ENCODE measurements at places on chromosomes 2 and 18.

GRCh38 chr2:19365126-19365525 is 6.7 kb upstream of the OSR1 start:
- no peak for DNase-seq

- DNase-seq = no peak
Measured at GRCh38 chr2:177241711-177242120, 22.8 kb downstream of the NFE2L2 start.

DNA sequence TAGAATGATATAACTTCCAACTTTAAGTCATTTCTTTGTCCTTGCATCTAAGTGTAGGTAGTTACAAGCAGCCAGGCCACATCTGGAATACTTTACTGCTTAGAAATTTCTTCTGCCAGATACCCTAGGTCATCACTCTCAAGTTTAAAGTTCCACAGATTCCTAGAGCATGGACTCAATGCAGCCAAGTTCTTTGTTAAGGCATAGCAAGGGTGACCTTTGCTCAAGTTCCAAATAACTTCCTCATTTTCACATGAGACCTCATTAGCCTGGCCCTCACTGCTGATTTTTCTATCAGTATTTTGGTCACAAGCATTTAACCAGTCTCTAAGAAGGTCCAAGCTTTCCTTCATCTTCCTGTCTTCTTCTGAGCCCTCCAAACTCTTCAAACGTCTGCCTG is 7.8 kb upstream of the UGT1A9 start:
- DNase-seq = no peak

GRCh38 chr2:241844066-241844728 is 14.5 kb downstream of the PDCD1 start:
- DNase-seq = no peak

GRCh38 chr2:71530641-71531332 is 77.4 kb downstream of the DYSF start:
- DNase-seq = no peak

DNA sequence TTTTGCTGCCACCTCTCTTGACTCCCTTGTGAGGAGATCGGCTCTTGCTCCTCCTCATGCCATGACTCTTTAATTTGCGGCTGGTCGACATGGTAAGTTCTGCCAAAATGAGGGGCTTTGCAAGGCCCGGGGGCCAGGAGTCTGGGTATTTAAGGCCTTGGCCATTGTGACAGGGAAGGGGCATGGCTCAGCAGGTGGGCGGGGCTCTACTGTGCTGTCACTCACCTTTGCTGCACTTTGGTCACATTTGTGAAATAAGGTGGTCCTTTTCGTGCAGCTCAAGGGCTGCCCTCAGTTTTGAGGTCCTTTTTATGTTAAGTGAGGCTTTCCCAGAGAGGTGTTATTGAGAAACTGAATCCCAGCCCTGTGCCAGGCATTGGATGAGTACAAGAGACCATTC is at the start of gene TNP1:
TSS of gene TNP1 (minus strand) at position 121 of the 400 bp plus-strand sequence. CDS start at position 91, 30 bp downstream.
- no peak for DNase-seq

GRCh38 chr2:210577263-210578071 is 21.1 kb downstream of the CPS1 start:
- peak; percentile 22 for DNase-seq

GRCh38 chr2:25490217-25490616 is 148.5 kb upstream of the DNMT3A start:
- no peak for DNase-seq

DNA sequence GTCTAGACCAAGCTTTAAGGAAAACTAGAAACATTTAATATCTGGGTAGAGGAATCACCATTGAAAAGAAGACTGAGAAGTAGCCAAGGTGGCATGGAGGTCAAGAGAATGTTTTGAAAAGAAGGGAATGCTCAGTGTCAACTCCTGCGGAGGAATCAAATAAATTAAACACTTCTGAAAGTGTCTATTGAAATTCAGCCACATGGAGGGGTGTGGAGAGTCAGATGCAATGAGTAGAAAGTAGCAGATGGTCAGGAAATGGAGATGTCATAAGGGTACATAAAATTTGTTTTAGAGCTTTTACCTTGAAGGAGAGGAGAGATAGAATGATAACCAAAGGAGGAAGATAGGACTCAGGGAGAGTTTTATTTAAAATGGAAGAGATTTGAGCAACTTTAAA is 35.1 kb downstream of the NLRC4 start:
- no peak for DNase-seq

DNA sequence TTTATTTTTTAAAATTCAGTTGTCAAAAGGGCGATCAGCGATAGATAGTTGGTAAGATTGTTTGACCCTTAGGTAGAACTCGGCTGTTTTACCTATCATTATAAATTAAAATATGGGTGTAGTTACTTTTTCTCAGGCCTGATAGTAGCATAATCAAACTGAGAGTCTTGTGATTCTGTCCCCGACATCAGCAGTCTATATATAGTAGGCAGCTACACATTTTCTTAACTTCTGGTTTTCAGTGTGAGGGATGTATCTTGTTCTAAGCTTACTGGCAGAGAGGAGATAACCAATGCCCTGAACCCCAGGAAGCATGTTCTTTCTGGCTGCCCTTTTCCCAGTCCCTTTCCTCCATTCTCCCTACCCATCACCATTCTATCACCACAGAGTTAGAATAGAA is 56.6 kb downstream of the XRCC5 start:
- no peak for DNase-seq

DNA sequence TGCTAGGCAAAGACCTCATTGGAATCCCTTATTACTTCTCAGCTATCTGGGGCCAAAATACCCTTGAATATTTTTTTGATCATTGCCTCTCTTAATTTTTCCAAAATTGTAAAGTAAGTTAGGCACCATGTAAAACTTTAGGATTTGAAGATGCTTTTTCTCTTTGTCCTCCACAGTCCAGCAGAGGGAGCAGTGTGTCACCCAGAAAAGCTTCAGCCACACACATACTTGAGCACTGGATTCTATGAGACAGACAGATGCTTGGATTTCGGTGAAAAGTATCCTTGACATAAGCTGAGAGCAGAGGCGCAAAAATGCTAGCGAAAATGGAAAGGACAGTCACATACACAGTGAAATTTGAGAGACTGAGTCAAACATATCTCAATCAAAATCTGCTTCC is 74.7 kb upstream of the KCNJ3 start:
- peak; percentile 1 for DNase-seq

DNA sequence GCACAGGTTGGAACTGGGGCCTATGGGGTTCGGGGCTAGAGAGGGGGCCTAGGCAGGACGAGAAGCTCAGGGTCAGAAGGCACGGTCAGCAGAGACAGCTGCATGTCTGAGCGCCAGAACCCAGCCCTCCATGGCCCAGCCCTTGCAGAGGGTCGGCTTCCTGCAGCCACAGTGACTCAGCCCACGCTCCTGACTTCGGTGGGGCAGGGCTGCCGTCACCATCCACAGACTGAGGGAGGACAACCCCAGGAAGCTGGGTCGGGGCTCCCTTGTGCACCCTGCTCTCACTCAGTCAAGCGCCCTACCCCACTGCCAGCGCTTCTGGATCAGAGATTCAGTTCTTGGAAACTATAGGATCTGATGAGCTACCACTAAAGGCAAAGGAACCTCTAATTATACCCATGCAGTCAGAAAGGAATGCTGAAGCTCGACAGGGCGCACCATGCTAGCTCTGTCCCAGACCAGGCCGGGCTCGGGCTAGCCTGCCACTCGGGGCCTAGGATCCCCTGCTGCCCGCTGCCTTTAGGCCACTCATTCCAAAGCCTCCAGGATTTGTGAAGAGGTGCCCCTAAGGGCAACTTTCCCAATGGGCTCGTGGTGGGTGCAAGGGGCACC is 3.0 kb downstream of the ACTR1B start:
- DNase-seq = no peak

- DNase-seq = no peak
Measured at GRCh38 chr2:18589354-18589753, at the start of gene NT5C1B. Gene NT5C1B (minus strand): TSS chr2:18589569. CDS start chr2:18589468, 101 bp downstream.

DNA sequence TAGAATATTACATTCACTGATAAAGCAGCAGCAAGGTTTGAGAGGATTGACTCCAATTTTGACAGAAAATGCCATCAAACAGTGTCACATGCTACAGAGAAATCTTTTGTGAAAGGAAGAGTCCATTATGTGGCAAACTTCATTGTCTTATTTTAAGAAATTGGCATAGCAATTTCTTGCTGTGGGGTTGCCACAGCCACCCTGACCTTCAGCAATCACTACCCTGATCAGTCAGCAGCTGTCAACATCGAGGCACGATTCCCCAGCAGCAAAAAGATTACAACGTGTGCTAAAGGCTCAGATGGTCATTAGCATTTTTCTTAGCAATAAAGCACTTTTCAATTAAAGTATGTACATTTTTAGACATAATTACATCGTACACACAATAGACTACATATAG is 74.7 kb downstream of the PRKCE start:
- no peak for DNase-seq

DNA sequence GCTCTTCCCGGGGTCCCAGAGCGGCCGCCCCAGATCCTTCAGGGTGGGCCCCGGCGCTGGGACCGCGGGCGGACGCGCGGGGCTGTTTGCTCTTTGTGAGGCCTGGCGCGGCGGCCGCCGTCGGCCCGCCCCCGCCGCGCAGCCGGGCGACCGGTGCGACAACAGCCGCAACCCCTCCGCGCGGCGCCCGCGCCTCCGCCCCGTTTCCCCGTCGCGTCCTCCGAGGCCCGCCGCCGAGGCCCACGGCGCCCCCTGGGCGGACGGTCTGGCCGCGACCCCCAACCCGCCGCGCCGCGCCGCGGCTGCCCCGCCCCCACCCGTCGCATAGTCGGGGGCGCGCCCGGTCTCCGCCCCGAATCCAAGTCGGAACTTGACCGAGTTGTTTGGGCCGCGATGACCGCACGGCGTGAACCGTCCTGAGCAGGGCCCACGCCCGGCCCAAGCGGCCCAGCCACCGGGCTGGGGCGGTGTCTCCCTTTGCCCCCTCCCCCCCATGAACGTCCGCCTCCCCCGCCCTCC is 448 bp downstream of the YPEL5 start:
- DNase-seq = no peak

GRCh38 chr18:54983041-54983686 is 23.9 kb upstream of the CCDC68 start:
- peak; percentile 53 for DNase-seq

GRCh38 chr2:56244911-56245530 is 61.2 kb downstream of the CCDC85A start:
- no peak for DNase-seq

DNA sequence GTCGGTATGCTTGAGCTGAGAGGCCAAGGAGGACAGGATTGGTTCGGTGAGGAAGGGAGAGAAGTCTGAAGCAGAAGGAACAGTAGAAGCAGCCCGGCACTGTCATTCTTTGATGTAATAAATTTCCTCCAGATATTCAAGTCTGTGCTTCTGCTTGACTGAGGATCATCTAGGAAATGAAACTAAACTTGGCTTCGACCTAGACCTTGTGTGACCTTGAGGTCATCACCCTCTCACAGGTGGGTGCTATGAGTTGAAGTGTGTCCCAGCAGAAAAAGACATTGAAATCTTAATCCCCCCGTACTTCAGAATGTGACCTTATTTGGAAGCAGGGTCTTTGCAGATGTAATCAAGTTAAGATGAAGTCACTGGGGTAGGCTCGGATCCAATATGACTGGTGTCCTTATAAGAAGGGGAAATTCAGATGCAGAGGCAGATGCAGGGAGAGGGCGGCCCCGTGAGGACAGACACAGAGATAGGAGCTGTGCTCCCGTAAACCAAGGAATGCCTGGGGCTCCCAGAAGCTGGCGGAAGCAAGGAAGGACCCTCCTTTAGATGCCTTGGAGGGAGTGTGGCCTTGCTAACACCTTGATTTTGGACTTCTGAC is 49.0 kb downstream of the PRKCE start:
- no peak for DNase-seq

GRCh38 chr2:16591370-16591933 is 74.2 kb downstream of the CYRIA start:
- no peak for DNase-seq

All from HFF-Myc (cell line).